ENCODE measurements at places on chromosomes 4 and X.

DNA sequence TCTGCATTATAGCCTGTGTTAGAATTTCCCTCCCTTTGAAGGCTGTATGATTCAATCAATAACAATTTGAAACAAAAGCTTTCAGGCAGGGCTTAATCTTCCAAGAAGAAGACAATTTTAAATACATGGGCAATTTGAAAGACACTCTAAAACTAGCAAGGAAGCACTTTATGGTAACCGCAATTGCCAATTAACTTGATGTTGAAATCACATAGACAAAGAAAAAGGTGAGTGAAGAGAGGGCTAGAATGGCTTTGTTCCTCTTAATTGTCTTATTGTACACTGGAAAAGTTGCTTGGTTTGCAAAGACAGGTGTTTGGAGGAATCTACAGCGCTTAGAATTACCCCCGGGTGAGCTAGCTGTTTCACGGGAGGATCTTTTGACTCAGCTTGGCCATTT is 74.4 kb upstream of the PRKX start:
- no peak for DNase-seq

DNA sequence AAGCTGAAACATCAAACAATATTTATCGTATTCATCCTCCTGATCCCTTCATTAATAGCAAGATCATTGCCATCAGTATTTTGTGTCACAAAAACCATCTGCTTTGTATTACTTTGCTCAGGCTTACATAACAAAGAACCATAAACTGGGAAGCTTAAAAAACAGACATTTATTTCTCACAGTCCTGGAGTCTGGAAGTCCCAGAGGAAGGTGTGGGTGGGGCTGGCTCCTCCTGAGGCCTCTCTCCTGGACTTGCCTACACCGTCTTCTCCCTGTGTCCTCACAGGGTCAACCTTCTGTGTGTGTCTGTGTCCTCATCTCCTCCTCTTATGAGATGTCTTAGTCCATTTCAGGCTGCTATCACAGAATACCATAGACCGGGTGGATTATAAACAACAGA is 61.3 kb upstream of the MXRA5 start:
- no peak for DNase-seq

DNA sequence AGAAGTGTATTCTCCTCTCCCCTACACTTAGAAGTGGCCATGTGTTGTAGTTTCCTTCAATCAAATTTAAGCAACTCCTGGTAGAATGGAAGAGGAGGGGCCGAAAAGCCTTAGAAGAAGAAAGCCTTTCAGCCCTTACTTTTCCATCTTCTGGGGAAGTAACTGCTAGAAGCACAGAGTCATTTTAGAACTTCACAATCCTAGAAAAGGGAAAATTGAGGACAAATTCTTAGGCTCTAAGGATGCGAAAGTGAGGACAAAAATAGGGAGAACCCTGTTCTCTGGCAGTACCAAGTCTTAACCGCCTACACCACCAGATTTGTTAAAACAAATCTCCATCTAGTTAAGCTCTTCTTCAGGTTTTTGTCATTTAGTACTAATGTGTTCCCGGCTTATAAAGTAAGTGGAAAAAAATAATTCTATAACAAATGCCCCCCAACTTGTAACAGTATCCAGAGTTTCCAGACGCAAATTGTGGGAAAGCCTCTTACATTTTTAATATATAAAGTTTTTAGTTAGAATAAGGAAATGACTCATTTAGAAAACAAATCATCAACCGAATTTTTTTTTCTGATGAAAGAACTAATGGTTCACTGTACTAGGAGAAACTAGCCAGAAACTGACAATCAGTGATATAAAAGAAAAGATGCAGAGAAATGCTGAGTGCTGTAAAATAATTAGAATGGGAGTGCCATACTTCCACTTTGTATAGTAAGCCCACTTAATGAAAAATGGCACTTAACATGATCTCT is 76.0 kb downstream of the ARAP2 start:
- DNase-seq: no peak

GRCh38 chrX:23114241-23114640 is 114.5 kb downstream of the DDX53 start:
- DNase-seq: peak; percentile 45

DNA sequence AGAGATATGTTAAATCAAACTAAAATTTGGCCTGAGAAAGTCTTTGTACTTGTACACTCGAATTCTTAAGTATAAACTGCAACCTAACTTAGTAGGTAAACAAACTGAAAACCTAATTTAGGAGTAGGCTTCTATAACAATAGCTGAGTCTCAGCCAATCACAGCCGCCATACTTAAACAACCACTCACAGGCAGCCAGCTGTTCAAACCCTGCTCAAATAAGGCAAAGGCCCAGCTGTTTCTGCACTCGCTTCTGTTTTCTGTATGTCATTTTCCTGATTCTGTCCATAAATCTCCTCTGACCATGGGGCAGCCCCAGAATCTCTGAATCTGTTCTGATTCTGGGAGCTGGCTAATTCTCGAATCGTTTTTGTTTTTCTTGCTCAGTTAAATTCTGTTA is 7.8 kb upstream of the PLS3 start:
- no peak for DNase-seq

GRCh38 chrX:1420371-1420770 is 28.5 kb upstream of the SLC25A6 start:
- no peak for DNase-seq

GRCh38 chr4:158131027-158131426 is 41.8 kb downstream of the GASK1B start:
- DNase-seq: no peak

DNA sequence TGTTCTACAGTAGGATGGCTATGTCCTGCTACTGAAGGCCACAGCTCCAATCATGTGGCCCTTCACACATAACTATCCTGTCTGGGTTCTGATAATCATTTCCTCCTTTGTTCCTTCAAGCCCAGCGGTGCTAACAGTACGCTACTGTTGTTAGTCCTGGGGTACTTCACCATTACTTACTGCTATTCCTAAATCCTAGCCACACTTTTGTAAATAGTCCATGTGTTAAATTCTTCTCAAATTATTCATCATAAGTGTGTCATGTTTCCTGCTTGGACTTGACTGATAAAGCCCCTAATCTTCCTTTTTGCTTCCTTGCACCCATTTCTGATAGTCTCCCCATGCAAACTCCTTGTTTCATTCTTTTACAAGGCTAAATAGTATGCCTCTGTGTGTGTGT is 332.6 kb downstream of the FGF13 start:
- DNase-seq: no peak

GRCh38 chr4:127410201-127410600 is 222.6 kb upstream of the INTU start:
- no peak for DNase-seq

DNA sequence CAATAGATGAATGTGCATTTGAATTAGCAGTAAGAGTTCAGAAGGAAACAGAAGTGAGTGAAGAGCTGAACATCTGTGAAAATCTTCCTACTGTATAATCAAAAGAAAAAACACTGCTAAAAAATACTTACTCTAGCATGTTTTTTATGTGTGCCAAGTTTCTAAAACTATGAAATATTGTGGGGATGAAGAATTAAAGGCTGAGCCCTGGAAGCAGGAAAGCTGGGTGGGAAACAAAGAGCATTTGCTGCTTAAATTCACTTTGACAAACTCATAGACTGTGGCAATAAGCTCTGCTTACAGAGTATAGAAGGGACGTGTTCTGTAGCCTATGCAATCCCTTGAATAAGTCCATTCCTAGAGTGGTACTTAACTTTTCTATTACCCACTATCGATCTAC is 261.7 kb downstream of the ANKRD50 start:
- no peak for DNase-seq

DNA sequence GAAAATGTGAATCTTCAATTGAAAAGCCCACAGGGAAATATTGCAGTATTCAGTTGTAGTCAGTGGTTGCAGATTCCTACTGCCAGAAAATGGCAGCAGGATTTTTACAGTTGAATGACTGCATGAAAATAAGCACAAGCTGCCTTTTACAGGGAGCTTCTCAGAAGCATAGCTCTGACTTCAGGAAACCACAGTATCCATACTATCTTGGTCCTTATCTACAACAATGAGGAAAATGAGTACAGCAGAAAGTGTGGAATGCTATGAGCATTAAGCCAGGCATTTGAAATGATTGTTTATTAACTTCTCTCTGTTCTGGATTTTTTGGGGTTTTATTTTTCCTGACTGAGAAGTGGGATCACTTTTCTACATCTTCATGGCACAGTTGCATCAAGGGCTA is 34.6 kb upstream of the PRRG1 start:
- no peak for DNase-seq

GRCh38 chrX:131821945-131822622 is 201.0 kb upstream of the STK26 start:
- DNase-seq: no peak

DNA sequence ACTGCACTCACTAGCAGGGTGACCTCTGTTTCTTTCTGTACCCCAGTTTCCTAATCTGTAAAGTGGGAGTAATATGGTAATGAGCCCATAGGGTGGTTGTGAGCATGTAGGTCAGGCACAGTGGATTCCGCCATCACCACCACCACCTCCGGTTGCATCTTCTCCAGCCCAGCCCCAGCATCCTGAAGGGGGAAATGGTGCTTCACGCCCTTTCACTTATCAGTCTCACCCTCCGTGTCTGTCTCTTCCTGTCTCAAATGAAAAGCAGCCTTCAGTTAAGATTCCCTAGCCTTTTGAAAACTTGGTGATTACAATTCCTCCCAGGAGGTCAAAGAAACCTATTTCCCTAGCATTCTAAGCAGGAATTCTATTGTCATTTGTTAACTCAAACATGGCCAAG is 16.9 kb upstream of the XPNPEP2 start:
- no peak for DNase-seq

DNA sequence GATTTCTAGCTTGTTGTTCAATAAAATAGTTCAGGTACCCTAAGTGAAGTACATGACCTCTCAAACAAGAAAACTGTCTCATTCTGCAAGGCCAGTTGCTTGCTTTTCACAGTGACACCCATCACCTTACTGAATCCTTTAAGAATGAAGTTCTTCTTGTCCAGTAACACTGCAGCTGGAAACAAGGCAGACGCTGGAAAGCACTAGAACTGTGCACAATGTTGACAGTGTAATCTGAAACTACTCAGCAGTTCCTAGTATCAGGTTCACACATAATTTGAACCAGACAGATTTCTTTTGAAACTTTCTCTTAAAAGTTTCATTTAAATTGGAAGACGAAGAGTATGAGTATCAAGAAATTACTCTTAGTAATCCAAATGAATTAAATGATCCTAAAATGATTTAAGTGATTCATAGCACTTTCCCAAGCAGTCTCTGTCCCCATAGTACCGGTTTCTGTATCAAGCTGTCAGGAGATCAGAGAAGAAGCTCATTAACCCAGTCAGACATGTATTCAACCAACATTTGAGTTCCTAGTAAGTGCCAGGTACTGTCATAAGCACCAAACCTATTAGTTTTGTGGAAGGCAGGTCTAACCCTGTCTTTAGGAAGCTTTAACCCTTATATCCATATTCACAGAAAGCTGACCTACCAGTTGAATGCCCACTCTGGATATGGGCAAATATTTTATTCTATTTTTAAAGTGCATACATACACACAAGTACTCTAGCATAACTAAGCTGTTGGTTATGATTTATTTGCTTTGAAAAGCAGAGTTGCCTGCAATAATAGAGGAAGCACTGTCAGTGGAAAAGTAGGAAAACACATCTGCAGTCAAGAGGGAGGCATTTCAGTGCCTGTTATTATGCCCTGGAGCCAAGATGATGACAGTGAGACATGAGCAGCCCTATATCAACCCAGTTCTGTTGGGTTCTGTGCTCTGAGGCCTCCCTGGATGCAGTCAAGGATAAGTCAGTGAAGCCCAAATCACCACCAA is 63.6 kb downstream of the PALLD start:
- peak; percentile 79 for DNase-seq

DNA sequence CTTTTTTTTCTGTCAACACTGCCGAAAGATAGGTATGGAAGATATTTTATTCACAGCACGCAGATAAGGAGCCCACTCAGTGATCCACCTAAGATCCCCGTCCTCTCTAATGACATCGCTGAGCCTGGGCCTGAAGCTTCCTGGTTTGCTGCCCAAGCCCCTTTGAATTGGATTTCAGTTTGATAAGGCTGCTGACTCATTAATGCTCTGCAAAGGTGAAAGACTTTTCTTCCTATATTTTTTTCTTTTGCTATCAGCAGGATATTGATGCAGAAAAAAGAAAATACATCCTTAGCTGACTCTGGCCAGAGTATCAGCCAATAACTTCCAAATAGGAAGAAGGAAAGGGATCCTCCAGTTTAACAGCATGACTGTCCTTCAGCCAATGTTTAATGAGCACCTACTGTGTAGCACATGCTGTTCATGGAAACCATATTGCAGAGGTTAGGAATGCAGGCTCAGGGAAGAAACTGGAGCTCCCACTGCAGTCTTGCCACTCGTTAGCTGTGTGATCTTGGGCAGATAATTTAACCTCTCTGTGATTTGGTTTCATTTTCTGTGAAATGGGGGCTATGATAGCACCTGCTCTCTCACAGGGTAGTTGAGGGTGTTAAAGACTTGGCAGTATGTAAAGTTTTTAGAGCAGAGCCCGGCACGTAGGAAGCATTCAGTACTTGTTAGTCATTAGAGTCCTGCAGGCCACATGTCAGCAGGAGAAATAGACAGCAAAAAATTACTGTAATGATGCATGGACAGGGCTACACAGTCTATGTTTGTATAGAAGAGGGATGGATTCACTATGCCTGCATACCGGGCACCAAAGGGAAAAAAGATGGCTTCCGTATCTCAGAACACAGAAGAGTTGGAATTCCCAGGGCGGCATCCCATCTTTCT is 39.3 kb downstream of the EVC start:
- no peak for DNase-seq

- DNase-seq: no peak
Observed at GRCh38 chr4:167724941-167725340, 367.4 kb upstream of the ANXA10 start.

DNA sequence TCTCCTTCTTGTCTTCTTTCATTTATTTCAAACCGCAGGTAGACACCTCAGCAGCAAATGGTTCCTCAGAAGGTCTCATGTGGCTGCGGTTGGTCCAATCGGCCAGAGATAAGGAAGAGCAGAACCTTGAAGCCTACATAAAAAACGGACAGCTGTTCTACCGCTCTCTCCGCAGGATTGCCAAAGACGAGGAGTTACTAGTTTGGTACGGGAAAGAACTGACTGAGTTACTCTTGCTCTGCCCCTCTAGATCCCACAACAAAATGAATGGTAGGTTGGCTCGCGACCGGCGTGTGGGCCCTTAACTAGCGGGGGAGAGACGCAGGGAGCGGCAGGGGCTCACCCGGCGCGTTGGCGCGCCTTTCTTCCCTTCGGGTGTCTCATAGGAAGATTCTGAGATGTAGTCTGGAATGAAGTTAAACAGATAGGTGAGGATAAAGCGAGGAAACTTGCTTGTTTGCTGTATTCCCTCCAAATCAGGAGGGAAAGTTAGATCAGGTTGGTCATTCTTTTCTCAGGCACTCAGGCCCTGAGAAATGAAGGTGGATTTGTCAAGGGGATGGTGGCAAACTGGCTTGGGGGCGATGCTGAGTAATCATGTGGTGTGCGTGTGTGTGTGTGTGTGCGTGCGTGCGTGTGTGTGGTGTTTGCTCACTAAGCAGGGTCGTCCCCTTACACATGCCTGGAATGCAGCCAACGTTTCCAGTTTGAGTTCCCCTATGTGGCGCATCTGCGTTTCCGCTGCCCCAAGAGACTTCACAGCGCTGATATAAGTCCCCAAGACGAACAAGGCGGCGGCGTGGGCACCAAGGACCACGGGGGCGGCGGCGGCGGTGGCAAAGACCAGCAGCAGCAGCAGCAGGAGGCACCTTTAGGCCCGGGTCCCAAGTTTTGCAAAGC is 4.2 kb downstream of the PRDM8 start:
- DNase-seq: no peak

GRCh38 chr4:38184404-38184803 is 224.2 kb downstream of the PTTG2 start:
- no peak for DNase-seq

GRCh38 chr4:105022811-105023667 is 123.6 kb upstream of the TET2 start:
- DNase-seq: no peak

All from T47D (cell line).